ENCODE measurements at places on chromosomes 7 and 10.

DNA sequence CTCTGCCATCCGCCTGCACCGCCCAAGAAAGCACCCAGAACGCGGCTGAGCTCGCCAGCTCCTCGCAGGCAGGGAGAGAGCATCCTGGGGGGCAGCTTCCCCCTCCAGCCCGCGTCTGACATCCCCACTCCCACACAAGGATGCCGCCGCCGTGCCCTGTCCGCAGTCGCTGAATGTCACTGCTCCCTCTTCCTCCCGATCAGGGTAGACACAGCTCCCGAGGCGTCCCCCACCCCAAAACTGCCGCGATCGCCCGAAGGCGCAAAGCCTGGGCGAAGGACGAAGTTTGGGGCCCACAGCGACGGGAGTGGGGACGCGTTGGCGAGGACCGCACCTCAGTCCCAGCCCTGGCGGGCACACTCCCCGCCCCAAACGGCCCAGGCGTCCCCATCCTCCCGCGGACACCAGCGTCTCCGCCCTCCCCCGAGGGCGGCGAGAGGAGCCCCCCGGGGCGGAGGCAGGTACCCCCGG lies 1.5 kb upstream of the KAT6B start:
- DNase-seq = peak; percentile 56

GRCh38 chr7:91067242-91067641 lies 197.0 kb upstream of the FZD1 start:
- DNase-seq = no peak

- peak; percentile 57 for DNase-seq
Measured at GRCh38 chr7:152435384-152436110, at the start of gene KMT2C. KMT2C (minus strand) TSS chr7:152436003; CDS start chr7:152435786, 217 bp downstream.

GRCh38 chr7:151368136-151368571 lies 26.5 kb downstream of the NUB1 start:
- peak; percentile 84 for DNase-seq

- DNase-seq = no peak
Measured at GRCh38 chr7:142477079-142477651, 219.3 kb upstream of the PRSS58 start.

DNA sequence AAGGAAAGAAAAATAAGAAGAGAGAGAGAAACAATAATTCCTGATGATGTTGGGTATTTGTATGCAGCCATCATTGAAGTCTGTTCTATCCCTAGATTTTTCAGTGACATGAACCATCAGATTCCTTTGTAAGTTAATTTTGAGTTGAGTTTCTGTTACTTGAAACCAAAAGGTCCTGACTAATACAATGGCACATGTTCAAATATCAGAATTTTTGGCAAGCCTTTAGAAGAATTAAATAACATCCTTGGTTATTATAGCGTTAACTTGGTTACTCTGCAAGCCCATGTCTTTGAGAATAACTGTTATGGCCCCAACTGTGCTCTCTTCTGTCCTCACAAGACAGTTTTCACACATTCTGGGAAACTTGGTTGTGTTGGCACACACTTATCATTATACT lies 66.5 kb downstream of the SYPL1 start:
- DNase-seq = no peak

- DNase-seq = no peak
Measured at GRCh38 chr10:88805361-88805760, 2.8 kb downstream of the LIPM start.

DNA sequence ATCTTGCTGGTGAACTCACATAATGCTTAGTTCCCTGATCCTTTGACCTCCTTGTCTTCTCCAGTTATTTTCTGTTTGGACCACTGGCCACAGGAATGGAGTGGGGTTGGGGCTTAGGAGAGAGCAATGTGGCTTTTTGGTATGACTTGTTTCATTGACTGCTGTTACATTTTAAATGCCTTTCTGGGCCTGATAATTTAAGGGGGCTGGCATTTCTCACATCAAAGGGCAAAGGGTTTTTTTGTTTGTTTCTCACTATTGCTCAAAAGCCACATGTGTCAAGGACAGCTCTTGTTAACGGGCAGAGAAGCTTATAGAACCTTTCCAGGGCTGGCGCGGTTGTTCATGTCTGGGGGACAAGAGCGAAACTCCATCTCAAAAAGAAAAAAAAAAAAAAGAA lies 161.2 kb upstream of the TNRC18 start:
- no peak for DNase-seq

GRCh38 chr10:70590655-70591416 lies 11.7 kb downstream of the PRF1 start:
- no peak for DNase-seq

- DNase-seq = no peak
Measured at GRCh38 chr10:4177791-4178190, 392.8 kb upstream of the KLF6 start.

GRCh38 chr7:148204639-148205304 lies 385.8 kb upstream of the C7orf33 start:
- DNase-seq = no peak

- DNase-seq = no peak
Measured at GRCh38 chr7:12979181-12979580, 291.7 kb downstream of the ARL4A start.

GRCh38 chr10:69464401-69464800 lies 13.1 kb downstream of the TSPAN15 start:
- no peak for DNase-seq

DNA sequence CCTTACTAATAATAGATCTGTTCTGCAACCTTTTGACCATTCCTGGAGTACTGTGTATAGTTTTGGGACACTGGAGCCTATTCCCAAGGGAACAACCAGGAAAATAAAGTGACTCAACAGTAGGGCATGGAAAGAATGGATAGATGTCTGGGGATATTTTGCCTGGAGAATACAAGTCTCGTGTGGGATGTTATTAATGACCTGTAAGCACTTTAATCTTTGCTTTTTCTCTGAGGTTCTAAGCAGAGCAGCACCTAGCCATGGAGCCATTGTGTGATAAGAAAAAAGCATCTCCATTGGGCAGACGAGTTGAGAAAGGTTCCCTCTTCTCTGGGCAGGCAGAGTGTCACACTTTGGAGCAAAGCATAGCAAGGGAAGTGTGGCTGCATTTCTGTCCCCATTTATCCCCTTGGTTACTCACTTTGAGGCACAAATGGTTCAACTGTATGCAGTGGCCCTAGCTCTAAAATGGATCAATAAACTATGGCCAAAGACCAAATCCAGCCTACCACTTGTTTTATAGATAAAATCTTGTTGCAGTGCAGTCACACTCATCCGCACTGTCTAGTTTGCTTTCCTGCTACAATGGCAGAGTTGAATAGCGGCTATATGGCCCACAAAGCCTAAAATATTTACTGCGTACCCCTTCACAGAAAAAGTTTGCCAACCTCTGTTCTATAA lies 21.0 kb upstream of the CCDC71L start:
- no peak for DNase-seq

DNA sequence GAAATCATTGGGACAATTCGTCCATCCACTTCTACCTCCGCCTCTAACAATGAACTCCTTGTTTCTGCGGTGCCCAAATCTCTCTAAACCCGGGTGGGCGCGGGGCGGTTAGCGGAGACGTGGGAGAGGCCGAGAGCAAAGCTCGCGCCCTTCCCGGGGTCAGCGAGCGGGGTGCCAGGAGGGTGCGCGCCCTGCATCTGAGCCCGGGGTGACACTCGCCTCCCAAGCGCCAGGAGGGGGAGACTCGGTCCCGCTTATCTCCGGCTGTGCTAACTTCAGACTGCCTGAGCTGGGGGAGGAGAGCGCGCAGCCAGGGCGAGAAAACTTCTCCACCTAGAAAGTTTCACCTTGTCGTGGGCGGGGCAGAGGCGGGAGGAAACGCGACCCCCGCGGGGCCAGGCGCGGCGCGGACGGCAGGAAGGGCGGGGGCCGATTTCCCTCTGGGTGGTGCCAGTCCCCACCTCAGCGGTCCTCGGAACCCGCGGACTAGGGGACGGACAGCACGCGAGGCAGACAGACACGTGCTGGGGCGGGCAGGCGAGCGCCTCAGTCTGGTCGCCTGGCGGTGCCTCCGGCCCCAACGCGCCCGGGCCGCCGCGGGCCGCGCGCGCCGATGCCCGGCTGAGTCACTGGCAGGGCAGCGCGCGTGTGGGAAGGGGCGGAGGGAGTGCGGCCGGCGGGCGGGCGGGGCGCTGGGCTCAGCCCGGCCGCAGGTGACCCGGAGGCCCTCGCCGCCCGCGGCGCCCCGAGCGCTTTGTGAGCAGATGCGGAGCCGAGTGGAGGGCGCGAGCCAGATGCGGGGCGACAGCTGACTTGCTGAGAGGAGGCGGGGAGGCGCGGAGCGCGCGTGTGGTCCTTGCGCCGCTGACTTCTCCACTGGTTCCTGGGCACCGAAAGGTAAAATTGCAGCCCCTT lies at the start of gene MET:
Gene MET, plus strand, starts transcription at position 516 of the 915 bp plus-strand sequence. CDS start 26,889 bp downstream, outside the sequence.
- DNase-seq = peak; percentile 54

DNA sequence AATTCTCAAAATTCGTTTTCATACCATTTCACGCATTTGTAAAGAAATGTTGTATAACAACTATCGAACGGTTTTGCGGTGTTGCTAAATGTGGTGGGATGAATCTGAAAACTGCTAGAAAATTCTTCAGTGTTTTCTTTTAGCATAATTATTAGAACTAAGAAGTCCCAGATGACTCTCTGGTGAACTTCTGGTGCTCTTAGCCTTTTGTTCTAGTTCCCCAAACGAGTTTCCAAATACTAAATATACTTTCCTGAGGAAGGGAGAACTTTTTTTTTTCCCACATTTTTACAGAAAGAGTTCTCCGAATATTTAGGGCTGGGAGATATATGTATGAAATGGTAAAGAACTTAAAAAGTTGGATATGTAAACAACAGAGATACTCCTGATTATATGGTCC lies 82.5 kb downstream of the ICA1 start:
- no peak for DNase-seq

GRCh38 chr10:88541116-88541626 lies 41.9 kb downstream of the RNLS start:
- DNase-seq = no peak

DNA sequence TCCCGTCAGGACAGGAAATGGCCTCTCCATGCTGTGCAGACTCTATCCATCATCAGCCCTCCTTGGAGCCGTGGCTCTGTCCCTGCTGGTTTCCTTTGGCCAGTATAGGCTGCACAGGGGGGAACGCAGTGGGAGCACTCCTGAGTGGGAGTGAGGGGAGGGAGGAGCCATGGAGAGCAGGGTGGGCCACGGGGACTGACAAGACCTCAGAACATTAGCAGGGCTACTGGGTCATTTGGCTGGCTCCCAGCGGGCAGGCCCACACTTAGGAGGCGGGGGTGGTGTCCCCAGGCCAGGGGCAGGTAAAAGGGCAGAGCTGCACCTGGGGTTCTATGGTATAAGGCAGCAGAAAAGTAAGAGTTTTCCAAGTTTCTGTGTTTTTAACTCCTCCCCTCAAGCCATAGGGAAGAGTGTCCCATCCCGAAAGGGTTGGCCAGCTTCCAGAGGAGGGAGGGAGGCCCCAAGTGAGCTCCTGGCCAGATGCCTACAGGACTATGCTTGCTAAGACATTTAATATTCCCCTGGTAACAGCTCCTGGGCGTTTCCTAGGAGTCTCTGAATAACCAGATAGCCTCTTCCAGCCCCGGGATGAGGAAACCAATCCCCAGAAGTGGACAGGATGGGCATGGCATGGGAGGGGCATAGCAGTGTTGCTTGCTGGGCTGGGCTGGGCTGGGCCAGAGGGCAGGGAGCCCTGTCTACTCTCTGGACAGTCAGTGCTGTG lies 5.5 kb upstream of the OPN4 start:
- DNase-seq = no peak

DNA sequence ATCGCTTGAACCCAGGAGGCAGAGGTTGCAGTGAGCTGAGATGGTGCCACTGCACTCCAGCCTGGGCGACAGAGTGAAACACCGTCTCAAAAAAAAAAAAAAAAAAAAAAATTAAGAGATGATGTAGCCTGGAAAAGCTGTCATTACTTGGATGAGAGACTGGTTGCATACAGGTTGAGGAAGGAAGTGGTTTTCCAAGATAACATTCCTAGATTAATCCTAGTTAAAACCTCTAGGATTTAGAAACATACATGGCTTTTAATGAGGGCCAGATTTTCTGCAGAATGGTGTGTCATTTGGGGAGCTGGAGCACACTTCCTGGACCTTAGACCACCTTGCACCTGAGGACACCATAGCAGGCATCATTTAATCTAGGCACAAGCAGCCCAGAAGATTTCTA lies 17.8 kb downstream of the VWA2 start:
- DNase-seq = no peak

DNA sequence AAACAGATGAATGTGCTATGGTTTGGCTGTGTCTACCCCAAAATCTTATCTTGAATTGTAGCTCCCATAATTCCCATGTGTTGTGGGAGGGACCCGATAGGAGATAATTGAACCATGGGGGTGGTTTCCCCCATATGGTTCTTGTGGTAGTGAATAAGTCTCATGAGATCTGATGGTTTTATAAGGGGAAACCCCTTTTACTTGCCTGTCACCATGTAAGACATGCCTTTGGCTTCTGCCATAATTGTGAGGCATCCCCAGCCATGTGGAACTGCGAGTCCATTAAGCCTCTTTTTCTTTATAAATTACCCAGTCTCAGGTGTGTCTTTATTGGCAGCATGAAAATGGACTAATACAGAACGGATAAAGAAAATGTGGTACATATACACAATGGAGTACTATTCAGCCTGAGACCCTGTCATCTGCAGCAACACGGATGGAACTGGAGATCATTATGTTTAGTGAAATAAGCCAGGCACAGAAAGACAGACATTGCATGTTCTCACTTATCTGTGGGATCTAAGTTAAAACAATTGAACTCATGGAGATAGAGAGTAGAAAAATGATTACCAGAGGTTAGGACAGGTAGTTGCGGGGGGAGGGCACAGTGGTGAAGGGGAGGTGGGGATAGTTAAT lies 587.6 kb upstream of the NRP1 start:
- DNase-seq = no peak

- DNase-seq = no peak
Measured at GRCh38 chr10:85622425-85622824, 744.2 kb downstream of the GRID1 start.

DNA sequence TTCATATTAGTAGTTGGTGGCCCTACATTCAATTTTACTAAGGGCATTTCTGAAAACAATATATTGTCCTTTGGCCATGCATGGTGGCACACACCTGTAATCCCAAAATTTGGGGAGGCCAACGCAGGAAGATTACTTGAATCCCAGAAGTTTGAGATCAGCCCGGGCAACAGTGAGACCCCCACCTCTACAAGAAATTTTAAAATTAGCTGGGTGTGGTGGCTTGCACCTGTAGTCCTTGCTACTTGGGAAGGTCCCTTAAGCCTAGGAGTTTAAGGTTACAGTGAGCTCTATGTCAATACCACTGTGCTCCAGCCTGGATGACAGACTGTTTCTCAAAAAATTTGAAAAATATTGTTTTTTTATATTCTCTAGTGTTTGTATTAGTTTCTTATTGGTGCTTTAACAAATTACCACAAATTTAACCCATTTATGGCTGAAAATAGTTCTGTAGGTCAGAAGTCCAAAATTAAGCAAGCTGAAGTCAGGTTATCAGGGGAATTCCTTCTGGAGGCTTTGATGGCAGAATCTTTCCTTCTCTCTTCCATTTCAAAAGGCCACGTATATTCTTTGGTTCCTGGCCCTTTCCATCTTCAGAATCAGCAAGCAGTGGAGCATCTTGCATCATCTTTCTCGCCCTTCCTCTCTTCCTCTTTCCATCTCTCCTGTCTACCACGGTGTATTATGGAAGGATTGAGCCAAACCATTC lies 12.4 kb downstream of the CBX3 start:
- no peak for DNase-seq

- DNase-seq = no peak
Measured at GRCh38 chr10:113875212-113875611, 20.8 kb downstream of the NHLRC2 start.
